ENCODE measurements at places on chromosomes 1 and 21. TPM values are rescaled to one million over a fixed set of nuclear protein-coding genes. Genes with fewer than 3 reads are reported as not detected.

Gene GPR3
- total RNA-seq, result 4.3 TPM

Gene SNRNP40
- total RNA-seq, result 121 TPM

Gene NBPF6
- not detected for total RNA-seq

Gene TXNIP
- 23.2 TPM for total RNA-seq

Gene PLA2G2A
- total RNA-seq, result 7.1 TPM

Gene PYCR2
- total RNA-seq, result 104 TPM

Gene CYP4A11
- not detected for total RNA-seq

Gene ANP32E
- total RNA-seq, result 106 TPM

Gene OR2T3
- not detected for total RNA-seq

Gene DNM3
- total RNA-seq, result 3.3 TPM

Gene KRTAP6-3
- not detected for total RNA-seq

Gene CADM3
- total RNA-seq, result 5.6 TPM

Gene PRKAA2
- 4.0 TPM for total RNA-seq

Gene BNIPL
- 1.2 TPM for total RNA-seq

Gene KIF21B
- total RNA-seq, result 7.0 TPM

Gene CERS2
- total RNA-seq, result 209 TPM

Gene FMO5
- total RNA-seq, result 0.72 TPM

Gene SYF2
- total RNA-seq, result 36.5 TPM

Gene OLIG2
- 2.0 TPM for total RNA-seq

Gene PDE4B
- 18.6 TPM for total RNA-seq

Gene CR1L
- 0.37 TPM for total RNA-seq

Gene SERPINC1
- not detected for total RNA-seq

Gene PBX1
- 133 TPM for total RNA-seq

Gene MAP3K7CL
- total RNA-seq, result not detected

Gene SDC3
- total RNA-seq, result 25.9 TPM

Gene ILDR2
- 1.7 TPM for total RNA-seq

Gene KCNE1
- total RNA-seq, result 0.28 TPM

Gene DNAJC6
- 2.2 TPM for total RNA-seq

Gene LCE1A
- not detected for total RNA-seq

Gene SAMD11
- total RNA-seq, result 15.7 TPM

Gene CCDC18
- 19.5 TPM for total RNA-seq

Gene TGFB2
- total RNA-seq, result not detected

Gene RHBG
- total RNA-seq, result 1.4 TPM

Gene FCRL6
- not detected for total RNA-seq

Gene ADAMTS1
- 17.8 TPM for total RNA-seq

Gene CACNA1S
- 0.04 TPM for total RNA-seq

Gene LEFTY2
- total RNA-seq, result 16.3 TPM

Gene SLFNL1
- total RNA-seq, result not detected

Gene OR14K1
- total RNA-seq, result not detected

Gene ADAM15
- 29.6 TPM for total RNA-seq
